ENCODE measurements at places on chromosomes 3 and 15. TPM values are rescaled to one million over a fixed set of nuclear protein-coding genes. Genes with fewer than 3 reads are reported as not detected.

CHRD gene
- 10.6 TPM for polyA plus RNA-seq

RPP25 gene
- 3.1 TPM for polyA plus RNA-seq

GNAI2 gene
- polyA plus RNA-seq = 181 TPM

VWA5B2 gene
- polyA plus RNA-seq = 2.2 TPM

DNA sequence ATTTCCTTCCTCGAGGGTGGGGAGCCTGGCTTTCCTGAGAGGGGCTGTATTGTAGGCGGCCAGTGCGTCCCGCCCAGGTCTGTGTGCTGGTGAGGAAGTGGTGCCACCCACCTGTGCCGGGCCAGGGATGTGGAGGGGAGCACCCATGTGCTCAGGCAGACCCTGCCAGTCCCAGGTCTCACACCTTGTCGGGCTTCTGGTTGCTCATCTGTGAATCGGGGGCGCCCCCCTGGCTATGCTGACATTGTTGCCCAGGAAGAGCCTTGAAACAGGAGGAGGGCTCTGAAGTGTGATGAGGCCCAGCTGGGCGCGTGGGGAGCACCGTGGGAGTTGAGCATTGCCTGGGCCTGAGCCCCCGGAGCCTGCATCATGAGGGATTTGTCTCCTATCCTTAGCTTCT is 4.8 kb downstream of the FBLN2 start:
- DNase-seq = no peak

- no peak for DNase-seq
Observed at GRCh38 chr3:37505415-37505814, 331.0 kb upstream of the LRRFIP2 start.

GRCh38 chr3:128240232-128240631 is 87.0 kb downstream of the EEFSEC start:
- no peak for DNase-seq

GRCh38 chr3:176953106-176954060 is 243.9 kb downstream of the TBL1XR1 start:
- DNase-seq = no peak

- no peak for DNase-seq
Observed at GRCh38 chr3:185726254-185726967, 98.4 kb downstream of the IGF2BP2 start.

- DNase-seq = no peak
Observed at GRCh38 chr3:104549099-104549714, 817.5 kb upstream of the ALCAM start.

DNA sequence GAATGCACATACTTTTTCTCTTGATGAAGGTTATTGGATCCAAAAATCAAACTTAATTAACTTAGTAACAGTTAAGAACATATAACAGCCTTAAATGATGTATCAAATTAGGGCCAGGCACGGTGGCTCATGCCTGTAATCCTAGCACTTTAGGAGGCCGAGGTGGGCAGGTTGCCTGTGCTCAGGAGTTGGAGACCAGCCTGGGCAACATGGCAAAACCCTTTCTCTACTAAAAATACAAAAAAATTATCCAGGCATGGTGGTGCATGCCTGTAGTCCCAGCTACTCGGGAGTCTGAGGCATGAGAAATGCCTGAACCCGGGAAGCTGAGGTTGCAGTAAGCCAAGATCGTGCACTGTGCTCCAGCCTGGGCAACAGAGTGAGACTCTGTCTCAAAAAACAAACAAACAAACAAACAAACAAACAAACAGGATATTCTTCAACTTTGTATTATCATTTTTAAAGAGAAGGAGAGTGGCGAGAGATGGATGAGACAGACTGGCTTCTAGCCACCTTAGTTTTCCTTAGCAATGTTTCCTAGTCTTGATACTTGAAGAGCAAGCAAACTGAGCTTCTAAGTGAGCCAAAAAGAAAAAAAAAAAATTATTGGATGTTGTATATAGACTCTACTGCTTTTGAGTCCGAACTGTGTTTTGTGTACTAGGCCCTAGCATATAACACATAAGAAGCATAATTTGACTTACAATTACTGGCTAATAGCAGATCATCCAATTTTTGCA is 13.8 kb downstream of the SPRED1 start:
- DNase-seq = no peak

- no peak for DNase-seq
Observed at GRCh38 chr3:125238759-125239158, 26.2 kb upstream of the SLC12A8 start.

GRCh38 chr3:107850681-107851080 is 240.2 kb downstream of the CD47 start:
- no peak for DNase-seq

- DNase-seq = no peak
Observed at GRCh38 chr15:85542895-85543331, 162.5 kb downstream of the AKAP13 start.

- no peak for DNase-seq
Observed at GRCh38 chr3:186519021-186519658, 25.0 kb downstream of the CRYGS start.

DNA sequence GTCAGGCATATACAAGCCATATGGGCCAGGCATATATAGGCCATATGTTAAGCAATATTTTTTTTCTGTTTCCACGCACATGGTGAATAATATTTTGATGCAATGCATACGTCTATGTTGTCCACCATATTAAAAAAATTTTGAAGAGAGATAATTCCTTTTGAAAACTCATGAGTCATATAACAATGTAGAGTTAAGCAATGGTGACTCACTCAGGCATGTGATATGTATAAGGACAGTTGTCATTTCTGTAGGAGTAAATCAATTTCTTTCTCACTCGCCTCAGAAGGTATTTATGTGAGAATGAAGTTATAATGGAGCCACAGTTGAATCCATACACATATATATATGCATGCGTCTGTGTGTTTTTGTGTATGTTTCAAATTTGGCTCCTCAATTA is 272.6 kb downstream of the EPHA3 start:
- no peak for DNase-seq

DNA sequence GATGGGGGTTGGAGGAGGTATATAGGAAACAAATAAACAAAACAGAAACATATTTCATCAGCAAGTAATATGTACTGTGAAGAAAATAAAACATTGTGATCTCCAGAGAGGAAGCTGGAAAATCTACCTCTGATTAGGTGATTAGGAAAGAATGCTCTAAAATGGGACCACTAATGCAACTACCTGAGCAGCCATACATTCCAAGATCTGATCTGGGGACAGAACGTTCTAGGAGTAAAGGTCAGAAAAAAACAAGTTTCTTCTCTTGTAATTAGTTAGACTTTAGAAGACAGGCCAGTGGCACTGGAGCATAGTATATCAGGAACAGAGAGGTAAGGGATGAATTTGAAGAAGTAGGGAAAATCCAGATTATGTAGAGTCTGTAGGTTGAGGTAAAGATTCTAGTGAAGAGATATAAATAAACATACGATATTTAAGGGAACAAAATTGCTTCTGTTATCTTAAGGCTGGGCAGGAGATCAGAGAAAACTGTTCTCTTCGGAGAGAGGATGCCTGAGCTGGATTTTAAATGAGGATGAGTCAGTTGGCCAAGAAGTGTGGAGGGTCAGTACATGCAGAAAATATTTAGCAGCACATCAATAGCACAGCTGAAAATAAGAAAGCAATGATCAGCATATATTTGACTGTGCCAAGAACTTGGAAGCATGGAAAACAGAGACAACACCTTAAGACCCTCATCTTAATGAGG is 429.5 kb downstream of the NLGN1 start:
- no peak for DNase-seq

DNA sequence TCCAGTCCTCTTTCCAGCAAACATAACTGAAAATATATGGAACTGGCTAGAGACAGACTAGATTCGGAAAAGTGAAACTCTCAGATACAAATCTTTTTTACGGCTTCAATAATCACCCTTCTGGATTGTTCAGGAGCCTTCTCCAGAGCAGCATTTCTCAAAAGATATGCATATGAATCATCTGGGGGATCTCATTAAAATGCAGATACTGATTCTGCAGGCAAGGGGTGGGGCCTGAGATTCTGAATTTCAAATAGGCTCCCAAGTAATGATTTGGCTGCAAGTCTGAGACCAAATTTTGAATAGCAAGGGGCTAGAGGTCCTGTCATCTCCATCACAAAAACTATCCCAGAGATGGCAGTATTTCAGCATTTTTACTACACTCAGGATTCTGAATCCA is 165.4 kb downstream of the CTNNB1 start:
- DNase-seq = no peak

- no peak for DNase-seq
Observed at GRCh38 chr3:124486324-124486723, 243.9 kb upstream of the UMPS start.

Measured in left kidney (tissue), 8 donors.